CD4-positive, alpha-beta T cell treated with Interleukin-15 for 1 hour (primary cell): ENCODE measurements at places on chromosomes 5 and 9.
A peak's percentile ranks its signal among the peaks of the same experiment; 100 is the strongest.

GRCh38 chr9:111004936-111005335 is 33.3 kb downstream of the LPAR1 start:
- no peak for DNase-seq

- no peak for DNase-seq
Observed at GRCh38 chr9:127883959-127884358, 6.5 kb upstream of the AK1 start.

DNA sequence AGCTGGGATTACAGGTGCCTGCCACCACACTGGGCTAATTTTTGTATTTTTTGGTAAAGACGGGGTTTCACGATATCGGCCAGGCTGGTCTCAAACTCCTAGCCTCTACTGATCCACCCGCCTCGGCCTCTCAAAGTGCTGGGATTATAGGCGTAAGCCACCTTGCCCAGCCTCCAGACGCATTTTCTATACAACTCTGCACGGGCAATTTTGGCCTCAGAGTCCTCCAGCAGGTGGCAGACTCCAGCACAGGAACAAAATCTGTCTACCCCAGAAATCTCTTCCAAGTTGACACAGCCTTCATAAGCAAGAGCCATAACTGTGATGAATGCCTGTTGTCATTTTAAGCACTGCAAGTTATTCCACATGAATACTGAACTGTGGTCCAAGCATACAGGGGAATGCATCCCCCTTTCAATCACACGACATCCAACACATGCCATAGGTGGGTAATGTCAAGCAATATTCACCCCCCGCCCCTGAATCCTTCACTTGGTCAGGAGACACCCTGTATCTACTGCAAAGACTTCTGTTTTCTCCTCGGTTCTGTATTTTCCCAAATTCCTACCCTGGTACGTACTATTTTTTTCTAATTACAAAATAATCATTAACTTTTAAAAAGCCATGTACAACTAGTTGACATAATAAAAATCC is 50.8 kb downstream of the ALDH7A1 start:
- DNase-seq, result peak; percentile 20

- DNase-seq, result no peak
Observed at GRCh38 chr9:109499631-109500410, 1.7 kb upstream of the PTPN3 start.

DNA sequence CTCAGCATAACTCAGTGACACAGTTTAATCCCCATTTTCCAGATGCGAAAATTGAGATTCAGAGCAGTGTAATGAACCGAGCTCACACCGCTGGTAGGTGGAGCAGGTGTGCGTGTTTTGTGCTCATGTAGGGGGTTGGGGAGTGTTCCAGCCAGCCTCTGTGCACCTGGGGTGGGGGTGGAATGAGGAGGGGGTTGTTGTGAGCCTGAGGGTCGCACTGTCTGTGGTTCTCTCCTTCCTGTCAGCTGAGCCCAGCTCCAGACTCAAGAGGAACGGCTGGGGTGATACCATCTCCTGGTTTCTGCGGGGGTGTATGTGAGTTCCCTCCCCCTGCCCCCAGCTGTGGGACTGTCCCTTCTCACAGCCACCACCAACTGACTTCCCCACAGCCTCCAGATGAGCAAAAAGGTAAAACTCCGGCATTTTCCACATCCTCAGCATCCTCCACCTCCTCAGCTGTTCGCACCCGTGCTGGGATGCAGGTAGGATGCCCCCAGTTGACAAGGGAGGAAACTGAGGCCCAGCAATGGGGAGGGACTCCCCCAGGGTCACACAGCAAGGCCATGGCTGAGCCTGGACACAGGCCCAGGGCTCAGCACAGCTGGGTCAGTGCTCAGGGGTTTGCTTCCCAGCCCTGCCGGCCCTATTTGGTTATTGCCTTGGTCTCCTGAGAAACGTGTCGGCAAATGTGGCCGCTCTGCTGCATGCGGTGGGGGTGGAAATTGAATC is 2.1 kb downstream of the SH2D3C start:
- peak; percentile 86 for DNase-seq

GRCh38 chr9:9002826-9003583 is 1203.4 kb upstream of the DMAC1 start:
- DNase-seq, result no peak

GRCh38 chr9:35856882-35857281 is 13.3 kb downstream of the OR13J1 start:
- DNase-seq, result no peak

DNA sequence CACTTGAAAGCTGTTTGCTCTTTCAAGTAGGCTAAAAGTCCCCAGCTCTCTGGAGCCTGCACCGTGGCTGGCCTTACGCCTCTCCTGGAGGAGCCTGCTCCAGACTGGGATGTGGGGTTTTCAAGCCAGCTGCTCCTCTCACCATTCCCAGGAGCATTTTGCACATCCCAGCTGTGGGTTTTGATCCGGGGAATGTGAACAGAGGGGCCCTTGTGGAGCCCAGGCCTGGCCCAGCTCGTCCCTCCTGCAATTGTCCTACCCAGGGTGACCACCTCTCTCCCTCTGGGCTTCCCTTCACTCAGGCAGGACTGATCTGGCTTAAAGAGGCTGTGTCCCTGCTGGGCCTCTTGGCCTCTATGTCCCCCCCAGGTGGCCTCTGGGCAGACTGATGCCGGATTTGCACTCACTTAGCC is 32.5 kb upstream of the TIFAB start:
- no peak for DNase-seq

DNA sequence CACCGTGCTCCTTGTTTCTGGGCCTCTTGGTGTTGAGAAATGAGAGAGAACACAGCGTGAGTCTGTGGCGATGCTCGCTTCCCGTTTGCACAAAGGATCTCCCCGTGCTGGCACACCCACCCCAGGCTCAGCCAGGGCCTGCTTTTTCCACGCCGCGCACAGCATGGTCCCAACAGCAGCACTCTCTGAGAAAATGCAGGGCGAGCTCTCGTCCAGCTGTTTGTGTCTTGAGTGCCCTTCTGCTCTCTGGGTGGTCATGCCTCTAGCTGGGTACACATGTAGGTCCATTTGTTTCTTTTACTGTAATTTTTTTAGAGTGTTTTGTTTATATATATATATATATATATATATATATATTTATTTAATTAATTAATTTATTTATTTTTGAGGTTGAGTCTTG is 26.6 kb downstream of the FBXW5 start:
- no peak for DNase-seq

- no peak for DNase-seq
Observed at GRCh38 chr5:53943938-53944337, 366.4 kb downstream of the ARL15 start.

- DNase-seq, result no peak
Observed at GRCh38 chr5:418162-419121, 24.5 kb upstream of the EXOC3 start.

- DNase-seq, result no peak
Observed at GRCh38 chr9:82091100-82091499, 102.5 kb downstream of the SPATA31D1 start.

DNA sequence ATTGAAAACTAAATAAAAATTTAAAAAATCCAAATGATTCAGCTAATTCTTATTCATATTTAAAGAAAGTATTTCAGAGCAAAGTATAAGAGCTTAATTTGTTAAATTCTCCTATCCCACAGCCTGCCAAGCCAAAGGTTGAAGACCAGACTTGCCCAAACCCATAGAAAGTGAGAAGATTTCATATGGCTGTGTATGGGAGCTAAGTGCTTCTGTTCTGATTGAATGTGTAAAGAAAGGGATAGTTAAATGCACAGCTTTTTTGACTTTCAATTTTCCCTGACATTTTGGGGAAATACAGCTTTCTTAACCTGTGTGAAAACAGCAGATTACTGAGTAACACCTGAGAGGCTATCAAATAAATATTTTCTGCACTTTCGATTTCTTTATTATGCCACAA is 125.0 kb upstream of the MTAP start:
- no peak for DNase-seq
